ENCODE measurements at places on chromosomes 16 and 17.

GRCh38 chr17:78944956-78945355, 19.8 kb upstream of the TIMP2 start:
- DNase-seq = no peak

GRCh38 chr17:1171953-1172352, 7.8 kb downstream of the ABR start:
- no peak for DNase-seq

DNA sequence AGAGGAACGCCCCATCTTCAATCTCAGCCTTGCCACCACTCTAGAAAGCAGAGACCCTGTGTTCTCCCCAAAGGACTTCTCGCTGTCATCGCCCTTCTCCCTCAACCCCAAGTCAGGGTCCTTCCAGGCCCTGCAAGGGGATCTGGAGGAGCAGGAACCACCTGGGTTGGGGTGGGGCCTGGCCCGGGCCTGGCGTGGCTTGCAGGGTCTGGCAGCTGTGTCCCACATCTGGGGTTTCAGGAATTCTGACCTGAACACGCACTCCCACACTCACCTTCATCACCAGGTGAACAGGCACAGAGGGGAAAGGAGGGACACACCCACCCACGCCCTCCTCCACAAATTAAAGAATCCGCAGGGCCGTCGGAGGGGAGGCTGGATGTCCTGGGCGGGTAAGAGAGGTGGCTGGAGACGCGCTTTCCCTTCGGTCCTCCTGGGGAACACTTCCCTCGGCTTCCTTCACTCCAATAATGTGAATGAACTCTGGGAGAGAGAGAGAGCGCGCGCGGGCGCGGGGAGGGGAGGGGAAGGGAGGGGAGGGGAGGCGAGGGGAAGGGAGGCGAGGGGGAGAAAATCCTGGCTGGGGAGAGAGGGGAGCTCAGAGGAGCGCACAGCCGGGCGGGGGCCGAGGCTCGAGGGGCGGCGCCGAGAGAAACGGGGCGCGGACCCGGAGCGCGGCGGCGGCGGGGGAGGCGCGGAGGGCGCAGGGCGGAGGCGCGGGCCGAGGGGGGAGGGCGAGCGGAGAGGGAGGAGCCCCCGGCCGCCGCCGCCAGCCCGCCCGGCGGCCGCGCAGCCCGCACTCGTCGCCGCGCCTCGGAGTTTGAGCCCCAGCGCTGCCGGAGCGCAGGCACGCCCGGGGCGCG, at the start of gene CACNG4:
TSS of gene CACNG4 (plus strand) at position 799 of the 863 bp plus-strand sequence. CDS start 205 bp downstream, outside the sequence.
- DNase-seq = no peak

GRCh38 chr16:11990702-11991390, 14.3 kb downstream of the SNX29 start:
- DNase-seq = no peak

Measured in right lung (tissue), 10 donors.